ENCODE measurements at places on chromosomes 5 and 9.
A peak's percentile ranks its signal among the peaks of the same experiment; 100 is the strongest.

DNA sequence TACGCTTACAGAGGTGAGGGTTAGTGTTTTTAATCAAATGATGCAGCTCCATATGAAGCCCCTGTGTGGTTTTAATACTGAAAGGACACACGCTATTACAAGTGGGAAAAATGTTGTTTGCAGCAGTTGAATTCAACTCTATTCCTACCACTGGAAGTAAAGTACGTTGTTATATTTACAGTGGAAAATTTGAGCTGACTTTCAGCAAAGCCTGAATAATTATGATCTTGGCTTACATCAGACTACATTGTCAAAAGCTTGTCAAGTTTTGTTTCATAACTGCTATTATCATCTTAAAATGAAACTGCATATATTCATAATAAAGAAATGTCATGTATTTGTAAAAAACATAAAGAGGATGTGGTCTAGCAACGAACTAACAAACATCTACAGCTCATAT is 818.5 kb downstream of the SEMA5A start:
- no peak for DNase-seq

- peak; percentile 17 for DNase-seq
These were observed 100.8 kb upstream of the DHFR start for GRCh38 chr5:80755626-80756025.

- no peak for DNase-seq
These were observed 143.9 kb downstream of the C9orf50 start for GRCh38 chr9:129476821-129477611.

- DNase-seq, result no peak
These were observed 138.0 kb downstream of the DCP2 start for GRCh38 chr5:113114559-113114958.

DNA sequence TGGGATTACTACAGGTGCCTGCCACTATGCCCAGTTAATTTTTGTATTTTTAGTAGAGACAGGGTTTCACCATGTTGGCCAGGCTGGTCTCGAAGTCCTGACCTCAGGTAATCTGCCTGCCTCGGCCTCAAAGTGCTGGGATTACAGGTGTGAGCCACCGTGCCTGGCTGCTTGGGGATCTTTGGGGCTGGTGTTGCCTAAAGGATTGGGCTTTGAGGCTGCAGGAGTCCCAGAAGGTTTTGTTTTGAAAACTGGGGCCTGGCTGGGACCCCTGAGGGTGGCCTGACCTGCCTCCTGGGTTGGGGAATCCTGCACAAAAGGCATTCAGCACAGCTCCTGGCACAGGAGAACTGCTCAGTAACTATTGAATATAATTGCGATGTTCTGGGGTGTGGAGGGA is 25.1 kb upstream of the SHB start:
- no peak for DNase-seq

- DNase-seq, result no peak
These were observed 1019.5 kb downstream of the NR2F1-AS1 start for GRCh38 chr5:92561411-92561959.

DNA sequence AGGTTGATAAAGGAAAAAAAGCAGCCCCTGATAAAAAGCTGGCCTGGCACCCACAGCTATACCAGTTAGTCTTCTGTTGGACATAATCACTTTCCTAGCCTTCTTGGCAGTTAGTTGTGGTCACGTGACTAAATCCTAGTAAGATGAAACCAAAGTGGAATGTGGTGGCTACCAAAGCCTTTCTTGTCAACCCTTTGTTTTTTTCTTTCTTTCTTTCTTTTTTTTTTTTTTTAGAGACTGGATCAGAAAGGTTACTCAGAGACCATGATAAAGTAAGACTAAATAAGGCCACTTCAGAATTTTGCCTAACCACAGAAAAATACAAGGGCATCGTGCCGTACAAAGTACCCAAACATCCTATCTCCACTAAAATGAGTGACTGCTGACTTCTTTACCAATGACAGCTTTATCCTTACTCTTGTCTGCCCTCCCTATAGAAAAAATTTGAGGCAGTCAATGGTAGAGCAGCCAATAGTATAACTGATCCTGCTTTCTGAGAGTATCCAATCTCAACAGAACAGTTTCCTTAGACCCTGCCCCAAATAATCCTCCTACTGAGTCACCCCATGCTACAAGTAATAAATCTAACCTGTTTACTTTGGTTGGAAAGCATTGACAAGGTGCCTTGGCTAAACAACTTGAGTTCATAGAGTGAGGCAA is 14.2 kb upstream of the KIF27 start:
- DNase-seq, result peak; percentile 90

GRCh38 chr5:167952278-167952995 is 339.0 kb upstream of the WWC1 start:
- no peak for DNase-seq

DNA sequence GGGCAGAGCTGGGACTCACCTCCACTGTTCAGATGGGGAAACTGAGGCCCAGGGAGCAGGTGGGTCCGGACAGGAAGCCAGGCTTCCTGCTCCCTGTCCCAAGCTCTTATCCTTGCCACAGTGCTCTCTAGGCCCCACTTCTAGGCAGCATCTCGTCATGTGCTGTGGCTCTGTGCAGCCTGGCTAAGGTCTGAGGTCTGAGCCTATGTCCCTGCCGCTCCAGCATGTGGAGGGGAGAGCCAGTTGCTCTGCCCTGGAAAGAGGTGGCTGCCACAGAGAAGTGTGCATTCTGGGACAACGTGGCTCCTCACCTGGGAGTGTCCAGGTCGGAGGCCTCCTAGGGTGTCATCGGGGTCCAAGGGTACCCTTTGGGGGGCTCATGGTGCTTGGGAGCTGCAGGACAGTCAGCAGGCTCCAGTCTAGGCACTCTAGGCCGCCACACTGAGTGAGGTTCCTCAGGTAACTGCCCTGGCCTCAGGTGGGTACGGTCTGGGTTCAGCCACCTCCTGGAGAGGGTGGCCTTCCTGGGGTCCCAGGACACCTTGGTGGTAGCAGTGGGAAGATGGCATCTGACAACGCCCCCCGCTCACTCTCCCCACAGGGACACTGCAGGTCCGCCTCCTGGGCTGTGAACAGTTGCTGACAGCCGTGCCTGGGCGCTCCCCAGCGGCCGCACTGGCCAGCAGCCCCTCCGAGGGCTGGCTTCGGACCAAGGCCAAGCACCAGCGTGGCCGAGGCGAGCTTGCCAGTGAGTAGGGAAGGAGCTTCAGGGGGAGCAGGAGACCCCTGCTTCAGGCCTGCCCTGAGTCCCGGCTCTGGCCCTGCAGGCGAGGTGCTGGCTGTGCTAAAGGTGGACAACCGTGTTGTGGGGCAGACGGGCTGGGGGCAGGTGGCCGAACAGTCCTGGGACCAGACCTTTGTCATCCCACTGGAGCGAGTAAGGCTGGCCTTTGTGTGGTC is 10.4 kb downstream of the PKN3 start:
- no peak for DNase-seq

GRCh38 chr9:120935383-120935857 is 8.8 kb upstream of the TRAF1 start:
- DNase-seq, result peak; percentile 92

GRCh38 chr5:82521431-82522051 is 243.4 kb upstream of the RPS23 start:
- no peak for DNase-seq

DNA sequence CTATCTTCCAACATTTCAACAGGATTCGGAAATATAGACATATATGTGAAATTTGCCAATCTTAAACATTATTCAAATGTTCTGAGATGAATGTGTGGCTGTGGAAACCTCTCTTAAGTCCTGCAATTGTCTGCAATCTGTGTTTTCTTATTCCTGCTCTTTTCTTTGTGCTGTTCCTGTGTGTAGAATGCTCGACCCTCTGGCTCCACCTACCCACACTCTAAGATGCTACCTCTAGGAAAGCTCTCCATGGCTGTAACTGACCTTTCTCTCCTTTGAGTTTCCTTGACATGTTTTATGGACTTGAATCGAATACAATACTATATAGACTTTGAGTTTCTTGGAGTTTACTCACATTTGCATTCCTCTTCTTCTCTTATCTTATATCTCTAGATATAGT is 120.6 kb upstream of the ASTN2 start:
- DNase-seq, result no peak

DNA sequence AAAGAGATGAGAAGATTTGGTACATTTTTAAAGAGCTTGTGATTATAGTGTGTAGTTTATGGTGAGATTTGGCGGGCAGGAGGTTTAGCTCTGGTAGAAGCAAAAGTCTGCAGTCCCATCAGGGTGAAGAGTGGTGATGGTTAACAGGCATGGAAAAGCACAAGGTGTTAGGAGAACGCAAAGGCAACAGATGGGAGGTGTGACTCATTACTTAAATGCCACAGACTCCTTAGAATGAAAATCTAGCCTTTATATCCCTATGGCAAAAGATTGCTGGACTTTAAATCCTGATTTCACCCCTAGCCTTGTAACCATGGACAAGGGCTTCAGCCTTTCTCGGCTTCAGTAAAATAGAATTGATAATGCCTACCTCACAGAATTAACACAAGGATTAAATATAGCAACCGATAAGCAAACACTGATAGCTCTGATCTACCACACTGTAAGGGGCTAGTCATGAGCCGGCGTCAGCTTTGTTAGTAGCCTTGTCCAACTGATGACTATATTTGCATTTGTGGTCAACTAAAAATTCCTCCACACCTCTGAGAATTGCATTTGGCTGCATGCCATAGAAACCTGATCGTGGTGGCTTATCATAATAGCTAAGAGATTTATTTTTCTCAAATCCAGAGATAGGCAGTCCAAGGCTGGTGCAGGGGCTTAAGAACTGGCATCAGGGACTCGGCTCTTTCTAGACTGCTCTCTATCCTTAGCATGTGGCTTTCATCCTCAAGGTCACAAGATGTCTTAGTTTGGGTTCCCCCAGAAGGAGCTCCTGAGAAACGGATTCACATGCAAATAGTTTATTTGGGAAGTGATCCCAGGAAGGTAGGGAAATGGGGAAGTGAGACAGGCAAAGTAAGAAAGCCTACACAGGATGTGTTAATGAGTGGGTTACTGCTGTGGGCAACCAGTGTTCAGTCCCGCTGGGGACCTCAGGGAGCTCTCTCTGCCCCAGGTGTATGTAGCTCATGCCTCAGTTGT is 19.6 kb downstream of the MFAP3 start:
- peak; percentile 76 for DNase-seq

DNA sequence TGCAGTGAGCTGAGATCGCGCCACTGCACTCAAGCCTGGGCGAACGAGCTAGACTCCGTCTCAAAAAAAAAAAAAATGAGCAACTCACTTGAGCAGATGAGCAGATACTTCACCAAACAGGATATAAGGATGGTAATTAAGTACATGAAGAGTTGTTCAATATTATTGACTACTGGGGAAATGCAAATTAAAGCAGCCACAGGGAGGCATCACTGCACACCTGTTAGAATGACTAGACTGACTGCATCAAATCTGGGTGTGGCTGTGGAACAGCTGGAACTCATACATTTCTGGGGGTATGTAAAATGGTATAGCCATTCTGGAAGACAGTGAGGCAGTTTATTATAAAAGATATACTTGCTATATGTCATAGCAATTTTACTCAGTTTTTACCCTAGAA is 93.0 kb downstream of the WNK2 start:
- no peak for DNase-seq

GRCh38 chr9:32581512-32582143 is 8.7 kb upstream of the NDUFB6 start:
- peak; percentile 88 for DNase-seq

GRCh38 chr9:20725675-20726074 is 41.6 kb downstream of the FOCAD start:
- no peak for DNase-seq

GRCh38 chr5:148666353-148666752 is 12.0 kb upstream of the HTR4 start:
- peak; percentile 5 for DNase-seq

DNA sequence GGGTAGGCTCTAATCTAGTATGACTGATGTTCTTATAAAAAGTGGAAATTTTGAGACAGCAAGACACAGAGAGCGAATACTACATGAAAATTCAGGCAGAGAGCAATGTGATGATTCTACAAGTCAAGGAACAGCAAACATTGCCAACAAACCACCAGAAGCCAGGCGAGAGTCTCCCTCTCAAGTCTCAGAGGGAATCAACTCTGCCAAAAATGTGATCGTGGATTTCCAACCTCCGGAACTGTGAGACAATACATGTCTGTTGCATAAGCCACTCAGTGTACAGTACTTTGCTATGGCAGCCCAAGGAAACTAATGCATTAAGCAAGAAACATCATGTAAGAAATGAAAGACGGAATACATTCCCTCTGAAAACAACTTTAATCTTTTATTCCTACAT is 52.1 kb upstream of the CCNG1 start:
- DNase-seq, result no peak

DNA sequence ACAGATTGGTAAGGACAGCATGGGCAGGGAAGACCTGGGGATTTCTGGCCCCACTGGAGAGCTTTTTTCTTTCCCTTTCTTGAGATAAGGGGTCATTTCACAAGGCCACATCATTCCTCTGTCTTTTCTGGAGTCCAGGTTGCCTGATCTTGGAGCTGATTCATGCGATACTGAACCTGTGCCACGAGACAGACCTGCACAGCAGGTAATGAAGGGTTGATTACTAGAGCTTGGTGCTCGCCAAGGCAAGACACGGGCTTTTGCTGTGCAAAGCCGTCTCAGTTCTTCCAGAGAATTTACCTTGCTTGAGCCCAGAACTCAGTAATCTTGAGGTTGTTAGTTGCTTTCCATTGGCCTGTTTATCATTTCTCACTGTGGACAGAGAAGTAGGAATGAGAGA is 39.2 kb downstream of the NUP188 start:
- DNase-seq, result no peak

- no peak for DNase-seq
These were observed 666.7 kb downstream of the LRRC70 start for GRCh38 chr5:63245271-63245670.

DNA sequence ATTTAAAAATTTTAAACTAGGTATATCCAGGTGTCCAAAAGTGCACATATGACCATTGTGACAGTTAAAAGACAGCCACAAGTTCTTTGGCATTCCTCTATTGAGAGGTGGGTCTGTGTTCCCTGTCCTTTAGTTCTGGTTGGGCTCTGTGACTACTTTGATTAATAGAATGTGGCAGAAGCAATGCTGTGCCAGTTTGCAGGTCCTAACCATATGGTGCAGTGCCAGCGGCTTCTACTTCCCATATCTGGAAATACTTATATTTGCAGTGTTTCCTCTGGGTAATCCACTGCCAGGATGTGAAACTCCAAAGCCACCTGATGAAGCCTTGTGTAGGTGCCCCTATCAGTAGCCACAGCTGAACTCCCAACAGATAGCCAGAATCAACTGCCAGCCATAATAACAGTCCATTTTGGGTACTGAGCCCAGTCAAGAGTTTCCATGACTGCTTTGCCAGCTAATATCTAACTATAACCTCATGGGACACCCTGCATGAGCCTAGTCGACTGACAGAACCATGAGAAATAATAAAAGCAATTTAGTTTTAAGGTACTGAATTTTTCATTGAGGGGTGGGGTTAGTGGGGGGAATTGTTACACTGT is 361.0 kb upstream of the SEMA6A start:
- no peak for DNase-seq

DNA sequence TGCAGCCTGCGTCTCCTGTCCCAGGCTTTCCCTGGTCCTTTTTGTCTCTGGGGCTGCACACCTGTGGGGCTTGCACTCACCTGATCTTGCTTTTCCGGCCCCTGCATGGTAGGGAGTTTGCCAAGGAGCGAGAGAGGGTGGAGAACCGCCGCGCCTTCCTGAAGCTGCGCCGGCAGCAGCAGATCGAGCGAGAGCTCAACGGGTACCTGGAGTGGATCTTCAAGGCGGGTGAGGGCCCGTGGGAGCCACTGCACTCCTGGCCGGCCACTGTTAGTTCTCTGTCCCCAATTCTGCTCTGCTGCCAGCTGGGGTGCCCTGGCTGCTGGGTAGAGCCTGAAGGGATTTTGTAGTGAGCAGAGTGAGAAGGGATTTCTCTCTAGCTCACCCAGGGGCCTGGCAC is 78.0 kb downstream of the CACNA1B start:
- DNase-seq, result no peak
